T-cell (primary cell): ENCODE measurements at places on chromosomes 1 and 21. TPM values are rescaled to one million over a fixed set of nuclear protein-coding genes. Genes with fewer than 3 reads are reported as not detected.

DNA sequence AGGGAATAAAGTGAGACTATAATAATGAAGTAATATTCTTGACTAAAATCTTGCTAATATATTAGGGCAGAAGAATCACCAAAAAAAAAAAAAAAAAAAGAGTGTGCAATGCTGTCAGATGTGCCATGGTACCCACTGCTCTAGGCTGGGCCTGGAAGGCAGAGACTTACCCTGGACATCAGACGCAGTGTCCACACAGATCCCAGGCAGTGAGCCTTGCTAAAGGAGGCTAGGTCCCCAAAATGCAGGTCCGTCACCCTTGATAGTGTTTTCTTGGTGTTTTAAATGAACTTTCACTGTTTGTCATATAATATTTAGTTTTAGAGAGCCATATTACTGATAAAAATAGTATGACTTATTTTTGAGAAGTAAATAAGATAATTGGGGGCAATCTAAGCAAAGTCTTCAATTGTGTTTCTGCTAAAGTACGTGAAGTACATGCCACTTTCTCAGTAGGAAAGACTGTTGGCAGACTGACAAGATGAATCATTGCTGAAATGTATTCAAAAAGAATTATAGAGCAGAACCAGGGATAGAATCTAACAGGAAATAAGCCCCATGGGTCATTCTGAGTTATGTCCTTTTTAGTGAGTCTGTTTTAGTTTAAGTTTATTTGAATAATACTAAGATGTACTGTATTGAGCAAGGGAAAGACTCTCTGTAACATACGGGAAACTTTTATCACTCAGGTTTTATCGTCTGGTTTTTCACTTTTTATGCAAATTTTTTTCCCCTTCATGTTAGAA, 74.6 kb upstream of the PDC start:
- DNase-seq: no peak

DNA sequence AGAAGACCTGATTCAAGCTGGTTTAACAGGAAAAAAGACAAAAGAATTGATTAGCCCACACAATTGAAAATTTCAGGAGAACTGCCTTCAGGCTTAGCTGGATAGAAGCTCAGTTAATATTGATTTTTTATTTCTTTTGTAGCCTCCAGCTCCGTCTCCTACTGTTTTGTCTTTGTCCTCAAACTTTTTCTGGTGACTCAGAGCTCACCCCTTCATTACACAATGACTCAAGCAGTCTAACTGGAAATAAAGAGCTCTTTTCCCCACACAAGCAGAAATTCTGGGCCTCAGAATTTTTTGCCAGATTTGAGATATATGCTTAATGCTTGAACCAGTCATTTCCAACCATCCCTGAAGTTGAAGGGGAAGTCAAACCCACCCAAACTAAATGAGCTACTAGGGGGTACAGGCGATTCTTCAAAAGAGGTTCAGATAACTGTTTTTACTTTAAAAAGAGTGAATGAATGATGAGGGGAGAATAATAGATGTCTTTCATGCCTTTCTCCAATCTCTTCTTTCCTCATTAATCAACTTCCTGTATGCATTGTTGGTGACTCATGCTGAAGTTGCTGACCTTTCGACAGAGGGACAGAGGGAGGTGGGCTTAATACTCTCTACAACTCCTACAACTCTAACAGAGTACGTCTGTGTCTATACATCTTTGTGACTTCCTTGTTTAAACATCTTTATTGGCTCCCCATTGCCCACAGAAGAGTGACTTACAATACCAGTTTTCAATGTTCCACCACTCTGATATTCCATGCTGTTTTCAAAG, 6.2 kb upstream of the ACP6 start:
- no peak for DNase-seq

DNA sequence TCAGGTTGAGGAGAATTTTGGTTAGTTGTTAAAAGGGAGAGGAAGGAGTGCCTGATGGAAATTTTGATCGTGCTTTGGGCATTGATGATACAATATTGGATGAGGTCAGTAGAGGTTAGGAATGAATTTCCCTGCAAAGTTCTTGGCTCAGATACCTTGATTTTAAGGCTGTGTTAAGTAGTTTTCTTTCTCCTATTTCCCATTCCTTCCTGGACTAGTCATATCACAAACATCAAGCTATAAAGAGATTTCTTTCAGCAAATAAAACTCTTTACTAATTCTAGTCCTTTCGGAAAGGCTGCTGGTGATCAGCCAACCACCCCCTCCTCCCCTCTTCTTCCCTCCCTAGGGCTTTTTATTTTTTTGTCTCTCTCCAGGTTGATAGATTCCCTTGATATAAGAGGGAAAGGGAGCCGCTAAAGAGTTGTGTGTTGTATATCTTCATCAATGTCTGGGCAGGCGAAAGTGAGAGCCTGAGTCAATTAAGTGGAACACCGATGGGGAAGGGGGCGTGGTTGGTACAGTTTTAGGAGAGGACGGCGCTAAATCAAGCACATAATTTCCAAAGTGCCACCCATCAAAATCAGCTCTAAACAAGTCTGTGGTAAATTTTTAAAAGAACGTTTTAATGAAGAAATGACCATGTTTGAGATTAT, 100.1 kb upstream of the PLXNA2 start:
- DNase-seq: no peak

GRCh38 chr1:160494620-160495019, 28.4 kb downstream of the SLAMF6 start:
- no peak for DNase-seq

DNA sequence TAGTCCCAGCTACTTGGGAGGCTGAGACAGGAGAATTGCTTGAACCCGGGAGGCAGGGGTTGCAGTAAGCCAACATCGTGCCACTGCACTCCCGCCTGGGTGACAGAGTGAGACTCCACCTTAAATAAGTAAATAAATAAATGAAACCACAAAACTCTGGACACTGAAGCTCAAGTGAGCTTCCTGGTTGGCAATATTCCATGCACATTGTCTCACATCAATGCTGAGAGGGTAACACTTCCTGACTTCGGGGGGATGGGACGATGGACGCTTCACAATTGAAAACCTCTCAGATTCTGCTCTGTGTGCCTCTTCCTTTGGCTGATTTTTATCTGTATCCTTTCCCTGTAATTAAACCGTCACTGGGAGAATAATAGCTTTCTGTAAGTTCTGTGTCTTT, 70.0 kb upstream of the ZNF644 start:
- DNase-seq: no peak

DNA sequence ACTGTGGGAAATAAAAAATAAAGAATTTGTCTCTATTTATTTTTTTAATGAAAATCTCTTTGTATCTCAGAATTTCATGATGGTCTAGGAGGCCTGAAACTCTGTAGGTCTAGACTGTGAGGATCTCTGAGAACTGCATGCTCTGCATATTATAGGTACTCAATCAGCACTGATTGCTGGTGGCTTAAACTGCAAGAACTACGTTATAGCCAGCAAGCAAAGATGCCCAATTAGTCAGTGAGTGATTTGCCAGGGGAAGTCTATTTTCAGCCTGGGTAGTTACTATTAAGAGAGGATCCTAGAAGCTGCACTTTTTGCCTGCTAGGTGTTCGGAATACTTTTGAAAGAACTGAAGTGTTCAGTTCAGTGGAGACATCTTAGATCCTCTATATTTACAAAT, 87.4 kb downstream of the GPR52 start:
- no peak for DNase-seq

DNA sequence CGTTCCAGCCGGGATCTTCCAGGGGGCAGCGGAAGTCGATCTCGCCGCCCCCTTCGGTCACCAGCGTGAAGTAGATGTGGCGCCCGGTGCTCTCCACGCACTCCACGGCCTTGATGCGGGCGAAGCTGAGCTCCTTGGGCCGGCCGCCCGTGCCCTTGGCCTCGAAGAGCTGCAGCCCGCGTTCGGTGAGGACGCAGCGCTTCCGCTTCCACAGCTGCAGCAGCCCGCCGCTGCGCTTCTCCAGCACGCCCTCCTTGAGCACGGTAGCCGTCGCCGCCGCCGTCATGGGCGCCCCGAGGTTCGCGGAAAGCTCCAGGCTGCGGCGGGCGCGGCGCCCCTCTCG, 516 bp downstream of the PHLDA3 start:
- no peak for DNase-seq

DNA sequence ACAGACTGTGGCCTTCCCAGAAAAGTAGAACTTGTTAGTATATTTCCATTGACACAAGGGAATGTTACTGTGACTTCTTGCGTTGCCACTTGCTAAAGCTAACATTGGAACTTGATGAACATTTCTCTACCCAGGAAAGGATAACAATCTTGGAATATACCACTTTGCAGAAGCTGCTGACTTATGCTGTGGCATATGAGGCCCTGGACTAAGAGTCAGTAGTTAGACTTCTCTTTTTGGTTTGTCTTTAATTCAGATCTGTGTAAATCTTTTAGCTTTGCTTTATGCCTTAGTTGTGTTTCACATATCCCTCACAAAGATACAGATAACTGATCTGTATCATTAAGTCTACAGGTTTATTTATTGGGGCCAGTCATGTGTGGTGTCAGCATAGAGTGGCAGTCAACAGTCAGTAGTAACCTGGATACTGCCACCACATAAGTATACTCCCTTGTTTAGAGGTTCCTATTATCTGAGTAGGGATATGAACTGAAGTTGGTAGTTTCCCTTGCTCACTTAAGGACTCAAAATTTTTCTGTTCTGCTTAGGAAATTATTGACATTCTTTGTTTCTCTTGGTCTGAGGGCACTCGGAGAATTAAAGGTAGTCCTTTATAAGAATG, 14.7 kb downstream of the RNF2 start:
- no peak for DNase-seq

DNA sequence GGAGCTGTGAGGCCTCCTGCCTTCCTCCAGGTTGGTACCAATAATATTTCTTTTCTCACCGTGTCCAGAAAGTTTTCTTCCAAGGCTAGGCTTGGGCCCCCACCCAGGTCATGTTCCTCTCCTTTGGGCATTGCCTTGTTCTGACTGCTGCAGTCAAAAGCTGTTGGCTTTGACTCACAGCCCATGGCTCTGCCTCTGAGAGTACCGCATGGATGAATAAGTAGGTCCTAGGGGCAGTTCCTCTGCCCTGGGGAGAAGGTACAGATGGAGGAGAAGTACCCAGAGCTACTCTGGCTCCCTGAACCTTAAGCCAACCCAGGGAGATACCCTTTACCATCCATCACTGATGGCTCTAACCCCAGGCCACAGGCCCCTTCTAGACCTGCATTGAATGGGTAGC, 115.0 kb downstream of the NAV1 start:
- no peak for DNase-seq

- DNase-seq: no peak
Measured at GRCh38 chr1:85607126-85607920, 26.8 kb downstream of the CCN1 start.

DNA sequence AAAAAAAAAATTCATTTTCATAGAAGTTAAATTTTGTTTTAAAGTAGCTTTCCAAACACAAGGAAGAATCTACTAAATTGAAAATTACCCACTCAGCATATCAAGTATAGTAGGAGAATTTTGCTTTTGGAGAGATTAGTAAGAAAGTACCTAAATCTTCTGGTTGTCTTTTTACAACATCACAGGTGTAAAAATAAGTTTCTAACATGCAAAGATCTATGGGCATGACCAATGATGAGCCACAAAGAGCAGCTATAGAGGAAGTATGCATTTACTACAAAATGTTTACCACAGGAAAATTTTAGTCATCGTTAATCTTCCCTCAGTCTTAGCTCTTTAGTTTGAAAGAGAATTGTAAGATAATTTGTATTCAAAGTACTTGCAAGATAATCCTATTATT, 28.1 kb downstream of the ANGPTL3 start:
- DNase-seq: no peak

DNA sequence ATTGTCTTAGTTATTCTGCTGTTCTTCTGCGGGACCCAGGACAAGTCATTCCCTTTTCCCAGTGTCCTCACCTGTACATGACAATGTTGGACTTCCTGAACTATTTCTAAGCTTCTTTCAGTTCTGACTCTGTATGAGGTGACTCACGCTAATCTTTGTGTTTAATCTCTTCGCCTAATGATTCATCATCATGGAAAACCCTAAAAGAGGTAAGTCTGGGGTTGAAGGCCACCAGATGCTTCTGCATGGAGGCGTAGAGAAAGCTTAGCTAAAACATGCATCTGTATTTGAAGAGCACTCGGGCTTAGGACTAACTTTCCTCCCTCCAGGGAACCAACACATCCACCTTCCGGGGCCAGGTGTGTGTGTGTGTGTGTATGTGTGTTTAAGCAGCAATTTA, 7.4 kb downstream of the SPRR5 start:
- no peak for DNase-seq

- DNase-seq: no peak
Measured at GRCh38 chr1:184416946-184417345, 30.1 kb downstream of the C1orf21 start.

- no peak for DNase-seq
Measured at GRCh38 chr1:119554183-119554582, 47.2 kb downstream of the HSD3B1 start.

GRCh38 chr21:33211732-33212131, 18.0 kb upstream of the IFNAR2 start:
- no peak for DNase-seq

IL10RB gene
- 28.2 TPM for total RNA-seq

OR10J1 gene
- not detected for total RNA-seq

TDRD10 gene
- not detected for total RNA-seq
